ENCODE measurements at places on chromosomes 2 and 18.

DNA sequence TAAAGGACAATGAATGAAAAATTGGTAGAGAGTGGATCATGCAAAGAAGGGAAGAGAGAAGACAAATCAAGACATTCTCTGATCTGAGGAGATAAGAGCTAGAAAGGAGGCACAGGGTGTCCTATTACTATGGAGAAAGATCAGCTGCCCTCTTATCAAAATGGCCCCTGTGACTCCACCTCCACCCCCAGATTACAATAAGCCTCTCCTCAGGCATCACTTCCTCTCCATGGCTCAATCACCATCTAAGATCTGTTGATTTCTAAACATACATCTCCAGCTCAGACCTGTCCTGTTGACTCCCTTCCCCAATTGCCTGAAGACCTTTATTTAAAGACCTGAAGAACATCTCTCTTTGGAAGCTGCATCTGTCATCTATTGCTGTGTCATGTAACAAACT lies 43.2 kb downstream of the SP100 start:
- no peak for DNase-seq

DNA sequence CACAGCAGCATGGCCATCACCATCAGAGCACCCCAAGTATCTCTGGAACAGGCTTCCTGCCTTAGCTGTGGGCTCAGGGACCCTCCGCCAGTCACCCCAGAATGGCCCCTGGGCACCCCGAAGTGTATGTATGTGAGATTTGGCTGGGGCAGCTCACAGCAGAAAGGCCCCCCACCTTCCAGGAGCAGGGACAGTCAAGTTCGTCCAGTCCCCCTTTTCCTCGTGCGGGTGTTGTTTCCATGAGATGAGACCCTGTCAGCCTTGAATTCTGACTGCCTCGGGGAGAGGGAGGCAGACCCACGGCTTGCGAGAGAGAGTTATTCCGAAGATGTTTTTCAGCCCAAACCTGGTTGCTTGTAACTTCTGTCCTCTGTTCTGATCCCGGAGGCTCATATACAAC lies 290.9 kb upstream of the HDAC4 start:
- no peak for DNase-seq

GRCh38 chr2:223900066-223900465 lies 45.1 kb downstream of the WDFY1 start:
- no peak for DNase-seq

DNA sequence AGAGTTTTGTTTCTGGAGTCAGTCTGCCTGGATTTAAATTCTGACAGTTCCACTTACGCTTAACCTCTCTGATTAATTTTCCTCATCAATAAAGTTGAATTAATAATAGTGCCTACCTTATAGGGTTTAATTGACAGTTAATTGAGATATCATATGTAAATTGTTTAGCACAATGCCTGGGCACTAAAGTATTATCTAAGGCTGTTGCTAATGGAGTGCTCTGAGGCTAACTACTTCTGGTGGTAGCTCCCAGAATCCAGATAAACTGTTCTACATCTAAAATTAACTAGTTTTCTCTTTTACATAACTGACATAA lies 185.6 kb upstream of the STON1 start:
- no peak for DNase-seq

Measured in LoVo (cell line).